Muscle of arm (tissue), 14 donors: ENCODE measurements at places on chromosomes 7 and 10. TPM values are rescaled to one million over a fixed set of nuclear protein-coding genes. Genes with fewer than 3 reads are reported as not detected.

The NXPH1 gene
- not detected for polyA plus RNA-seq

The PTN gene
- polyA plus RNA-seq, result 47.2 TPM

The RSPH10B gene
- polyA plus RNA-seq, result 0.55 TPM

The STK31 gene
- polyA plus RNA-seq, result 1.5 TPM

GRCh38 chr10:51918884-51919325 is 219.5 kb upstream of the CSTF2T start:
- no peak for DNase-seq

- DNase-seq, result no peak
These were observed 18.9 kb downstream of the ZNF680 start for GRCh38 chr7:64544010-64544409.

DNA sequence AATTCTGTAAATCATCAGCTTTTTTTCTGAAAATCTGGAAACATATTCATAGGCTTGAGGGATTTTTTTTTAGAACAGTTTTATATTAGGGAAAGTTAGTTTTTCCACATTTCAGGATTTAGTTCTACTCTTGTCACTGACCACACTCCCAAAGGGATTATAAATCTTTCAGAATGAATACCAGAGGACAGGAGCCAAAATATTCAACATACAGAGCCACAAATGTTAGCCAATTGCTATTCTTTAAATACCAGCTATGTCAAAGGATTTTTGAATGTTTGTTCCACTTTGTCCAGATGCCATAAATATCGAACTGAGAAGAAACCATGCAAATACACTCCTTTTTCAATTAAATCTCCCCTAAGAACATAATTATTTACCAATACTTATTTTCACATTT is 50.7 kb downstream of the ODAD2 start:
- DNase-seq, result peak; percentile 61

GRCh38 chr10:74600170-74600569 is 226.2 kb upstream of the KAT6B start:
- no peak for DNase-seq

DNA sequence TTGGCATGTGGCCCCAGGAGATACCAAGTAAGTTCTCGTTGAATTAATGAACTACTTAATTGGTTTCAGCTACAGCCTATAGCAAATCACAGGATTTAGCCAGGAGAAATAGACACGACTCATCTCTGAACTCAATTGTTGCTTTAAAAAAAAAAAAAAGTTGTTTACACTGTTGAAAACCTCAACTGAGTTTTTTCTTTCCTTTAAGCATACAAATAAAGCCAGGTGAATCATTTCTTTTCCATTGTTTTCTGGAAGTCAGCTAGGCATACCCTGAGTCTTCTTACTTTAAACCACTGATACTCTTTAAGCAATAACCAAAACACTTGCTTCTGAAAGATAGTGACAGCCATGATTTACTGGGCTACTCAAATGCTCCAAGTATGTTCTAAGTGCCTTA is 755 bp downstream of the FRMPD2 start:
- no peak for DNase-seq

DNA sequence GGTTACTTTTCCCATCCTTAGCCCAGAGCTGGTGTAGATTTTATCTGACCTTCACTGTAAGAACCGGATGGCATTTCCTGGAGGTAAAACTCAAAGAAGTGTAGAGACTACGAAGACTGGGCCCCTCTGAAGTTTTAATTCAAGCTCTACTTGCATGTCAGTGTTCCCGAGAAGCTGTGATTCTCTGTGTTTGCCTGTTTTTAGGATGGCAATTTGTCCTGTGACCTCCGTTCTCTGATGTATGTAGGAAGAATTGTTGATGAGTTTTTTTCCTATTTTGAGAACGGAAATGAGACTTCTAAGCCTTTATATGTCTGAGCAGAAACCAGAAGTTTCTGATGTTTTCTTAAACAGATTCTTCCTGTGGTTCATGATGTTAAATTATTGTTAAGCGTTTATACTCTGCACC is 94.1 kb downstream of the CDCA7L start:
- no peak for DNase-seq

DNA sequence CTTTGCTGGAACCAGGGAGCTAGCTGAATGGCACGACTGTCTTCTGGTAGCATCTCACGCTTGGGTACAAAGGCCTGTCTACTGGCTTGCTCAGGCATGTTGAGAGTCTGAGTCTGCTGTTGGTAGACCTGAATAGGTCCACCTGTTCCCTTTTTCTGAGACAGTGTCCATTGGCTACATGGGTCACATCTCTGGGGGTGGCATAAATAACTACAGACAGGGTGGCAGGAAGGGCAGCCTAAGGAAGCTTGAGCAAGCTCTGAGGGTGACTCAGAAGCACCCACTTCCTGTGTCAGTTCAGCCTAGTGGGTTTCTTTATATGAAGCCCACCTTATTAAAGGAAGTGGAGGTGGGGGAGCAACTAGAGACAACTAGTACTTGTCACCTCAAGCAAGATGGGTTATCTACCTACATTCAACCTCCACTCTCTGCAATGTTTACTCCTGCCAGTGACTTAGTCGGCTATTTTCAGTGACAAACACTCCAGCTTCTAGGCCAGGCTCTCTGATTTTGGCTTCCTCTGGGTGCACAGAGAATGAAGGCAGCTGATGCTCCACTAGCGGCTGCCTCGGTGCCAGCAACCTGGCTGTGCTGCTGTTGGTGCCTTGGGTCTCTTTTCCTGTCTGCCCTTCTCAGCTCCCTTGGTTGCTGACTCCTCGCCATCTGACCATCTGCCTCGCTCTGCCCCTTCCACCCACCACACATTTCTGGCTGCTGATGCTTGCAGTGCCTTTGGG is 5.7 kb upstream of the ZYX start:
- no peak for DNase-seq
